ENCODE measurements at places on chromosomes 1 and 21. TPM values are rescaled to one million over a fixed set of nuclear protein-coding genes. Genes with fewer than 3 reads are reported as not detected.

MMP23B gene
- 0.92 TPM for total RNA-seq

RAP1GAP gene
- total RNA-seq: 47.1 TPM

UBE2U gene
- total RNA-seq: not detected

RAB42 gene
- 3.0 TPM for total RNA-seq

YY1AP1 gene
- 496 TPM for total RNA-seq

PTPN22 gene
- total RNA-seq: 0.92 TPM

VSIG8 gene
- not detected for total RNA-seq

FGR gene
- 1.4 TPM for total RNA-seq

GSTM4 gene
- total RNA-seq: 9.7 TPM

HUNK gene
- total RNA-seq: 8.1 TPM

CFAP74 gene
- 1.8 TPM for total RNA-seq

NHLH1 gene
- 0.23 TPM for total RNA-seq

C4BPA gene
- not detected for total RNA-seq

CTTNBP2NL gene
- 30.2 TPM for total RNA-seq

VCAM1 gene
- 51.0 TPM for total RNA-seq

EFNA1 gene
- 5.3 TPM for total RNA-seq

F13B gene
- not detected for total RNA-seq

FAM110D gene
- total RNA-seq: 0.92 TPM
